ENCODE measurements at places on chromosomes 16 and 17.
A peak's percentile ranks its signal among the peaks of the same experiment; 100 is the strongest.

GRCh38 chr16:53224951-53225533, 170.3 kb downstream of the CHD9 start:
- no peak for DNase-seq

GRCh38 chr17:45428931-45429338, 3.7 kb downstream of the ARHGAP27 start:
- no peak for DNase-seq

- DNase-seq: no peak
Observed at GRCh38 chr17:1251866-1252608, 18.2 kb upstream of the BHLHA9 start.

- DNase-seq: no peak
Observed at GRCh38 chr17:39920218-39921210, 2.1 kb upstream of the GSDMB start.

DNA sequence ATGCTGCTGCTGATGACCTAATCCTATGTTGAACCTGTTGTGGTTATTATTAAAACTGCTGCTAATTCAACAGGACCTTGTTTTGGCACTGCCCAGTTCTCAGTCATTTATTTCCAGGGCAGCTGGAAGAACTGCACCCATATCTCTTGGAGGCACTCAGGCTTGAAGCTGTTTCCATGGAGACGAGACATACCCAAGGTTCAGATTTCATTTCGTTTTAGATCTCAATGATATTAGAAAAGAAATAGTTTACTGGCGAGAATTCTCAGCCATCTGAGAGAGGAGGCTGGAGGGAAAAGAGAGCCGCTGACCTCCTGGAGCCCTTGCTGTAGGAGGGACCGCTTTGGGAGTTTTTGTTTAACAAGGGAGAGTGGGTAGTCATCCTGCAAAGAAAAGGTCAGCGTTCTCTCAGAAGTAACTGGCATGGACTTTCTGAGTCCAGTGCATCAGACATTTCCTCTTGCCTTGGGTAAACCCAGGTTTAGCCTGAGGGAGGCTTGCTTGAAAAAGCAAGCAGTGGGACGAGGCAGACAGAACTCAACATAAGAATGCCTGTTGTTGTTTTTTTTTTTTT, 75.4 kb downstream of the YPEL2 start:
- no peak for DNase-seq

DNA sequence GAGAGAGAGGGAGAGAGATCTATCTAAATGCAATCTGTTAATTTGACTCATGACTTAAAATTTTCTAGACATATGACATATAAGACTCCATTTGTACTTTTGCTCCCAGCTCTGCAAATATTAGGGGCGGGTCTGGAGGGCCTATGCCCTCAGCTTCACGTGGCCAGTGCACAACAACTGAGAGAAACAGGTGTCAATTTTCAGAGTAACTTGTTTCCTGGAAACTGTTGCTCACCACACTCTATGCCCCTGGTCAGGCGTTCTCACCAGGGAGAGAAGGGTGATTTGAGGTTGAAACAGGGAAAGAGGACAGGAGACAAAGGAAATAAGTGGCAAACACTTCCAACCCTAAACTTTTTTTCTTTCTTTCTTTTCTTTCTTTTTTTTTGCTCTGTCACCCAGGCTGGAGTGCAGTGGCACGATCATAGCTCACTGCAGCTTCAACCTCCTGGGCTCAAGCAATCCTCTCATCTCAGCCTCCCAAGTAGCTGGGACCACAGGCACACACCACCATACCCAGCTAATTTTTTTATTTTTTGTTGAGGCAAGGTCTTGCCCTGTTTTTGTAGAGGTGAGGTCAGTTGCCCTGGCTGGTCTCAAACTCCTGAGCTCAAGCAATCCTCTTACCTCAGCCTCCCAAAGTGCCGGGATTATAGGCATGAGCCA, 270.0 kb downstream of the SLC39A11 start:
- DNase-seq: no peak

GRCh38 chr16:72426386-72426785, 254.4 kb upstream of the PMFBP1 start:
- no peak for DNase-seq

GRCh38 chr17:67246653-67247415, 1.8 kb upstream of the HELZ start:
- no peak for DNase-seq

DNA sequence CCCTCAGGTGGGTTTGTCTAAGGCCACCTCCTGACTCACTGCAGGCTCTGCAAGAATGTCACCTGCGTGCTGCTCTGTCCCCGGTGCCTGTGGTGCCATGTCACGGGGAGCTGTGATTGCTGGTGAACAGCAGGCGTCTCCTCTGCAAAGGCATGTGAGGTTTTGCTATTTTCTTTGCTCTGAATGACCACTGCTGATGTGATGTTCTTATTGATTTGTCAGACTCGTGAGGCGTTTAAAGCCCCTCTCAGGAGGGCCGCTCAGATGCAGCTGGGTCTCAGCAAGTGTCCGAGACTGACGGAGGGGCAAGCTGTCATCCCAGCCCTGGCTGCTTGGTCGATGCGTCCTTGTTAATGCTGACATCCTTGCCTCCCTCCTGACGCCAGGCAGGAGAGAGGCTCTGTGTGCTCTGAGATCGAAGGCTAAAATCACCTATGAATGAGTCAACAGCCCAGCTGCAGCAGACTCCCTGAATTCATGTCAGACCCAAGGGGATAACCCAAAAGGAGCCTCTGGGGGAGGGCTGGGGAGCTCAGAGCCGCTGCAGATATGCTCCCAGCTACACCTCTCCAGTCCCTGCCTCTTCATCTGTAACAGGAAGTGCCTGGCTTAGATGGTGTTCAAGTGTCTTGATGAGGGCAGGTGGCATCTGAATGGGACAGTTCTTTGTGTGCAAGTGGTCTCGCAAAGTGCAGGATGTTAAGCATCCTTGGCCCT, 11.8 kb upstream of the PEMT start:
- DNase-seq: no peak

DNA sequence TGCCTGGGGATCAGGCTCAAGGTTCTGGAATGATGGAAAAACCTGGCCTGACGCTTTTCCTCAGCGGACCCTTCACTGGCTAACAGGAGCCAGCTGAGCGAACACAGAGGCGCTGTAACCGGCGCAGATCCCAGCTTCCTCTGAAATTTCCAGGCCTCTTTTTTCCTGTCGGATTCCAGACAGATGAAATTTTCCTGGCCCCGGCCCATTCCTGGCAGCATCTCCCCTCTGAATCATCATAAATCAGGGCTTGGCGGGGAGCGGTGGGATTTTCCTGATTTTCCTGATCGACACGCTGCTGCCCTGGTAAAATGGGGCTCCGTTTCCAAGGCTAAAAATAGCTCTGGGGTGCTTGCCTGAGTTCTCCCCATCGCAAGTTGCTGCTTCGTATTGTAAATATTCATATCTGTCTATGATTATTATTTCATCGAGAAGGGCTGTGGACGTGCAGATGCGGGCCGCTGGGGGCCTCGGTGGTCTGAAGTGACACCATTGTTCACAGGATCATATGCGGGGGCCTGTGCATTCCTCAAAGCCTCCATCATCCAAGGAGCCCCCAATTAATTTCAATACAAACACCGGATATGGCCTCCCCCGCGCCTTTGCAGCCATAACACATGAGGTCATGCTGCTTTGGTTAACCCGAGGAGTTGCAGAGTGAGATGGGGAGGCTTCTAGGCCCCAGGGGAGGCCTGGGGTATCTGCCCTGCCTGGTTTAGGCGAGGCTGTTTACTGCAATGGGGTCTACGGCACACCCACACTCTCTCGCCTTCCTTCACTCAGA, 45.8 kb upstream of the ETV4 start:
- no peak for DNase-seq

DNA sequence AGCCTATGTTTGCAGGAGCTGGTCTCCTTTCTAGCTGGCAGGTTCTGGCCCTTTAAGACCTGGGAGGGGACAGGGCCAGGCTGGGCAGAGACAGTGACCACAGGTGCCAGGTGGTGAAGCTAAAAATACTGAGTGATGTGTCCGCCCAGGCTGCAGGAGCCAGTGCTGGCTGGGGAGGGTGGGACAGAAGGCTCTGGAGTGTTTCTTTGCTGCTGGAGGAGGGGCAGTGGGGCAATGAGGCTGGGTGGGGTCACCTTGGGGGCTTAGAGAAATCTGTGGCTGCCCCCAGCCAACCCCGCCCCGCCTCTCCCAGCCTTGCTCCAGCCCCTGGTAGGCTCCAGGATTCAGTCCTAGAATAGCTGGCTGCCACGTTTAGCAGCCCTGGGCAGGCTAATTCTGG, 30.4 kb upstream of the SBK1 start:
- DNase-seq: no peak

DNA sequence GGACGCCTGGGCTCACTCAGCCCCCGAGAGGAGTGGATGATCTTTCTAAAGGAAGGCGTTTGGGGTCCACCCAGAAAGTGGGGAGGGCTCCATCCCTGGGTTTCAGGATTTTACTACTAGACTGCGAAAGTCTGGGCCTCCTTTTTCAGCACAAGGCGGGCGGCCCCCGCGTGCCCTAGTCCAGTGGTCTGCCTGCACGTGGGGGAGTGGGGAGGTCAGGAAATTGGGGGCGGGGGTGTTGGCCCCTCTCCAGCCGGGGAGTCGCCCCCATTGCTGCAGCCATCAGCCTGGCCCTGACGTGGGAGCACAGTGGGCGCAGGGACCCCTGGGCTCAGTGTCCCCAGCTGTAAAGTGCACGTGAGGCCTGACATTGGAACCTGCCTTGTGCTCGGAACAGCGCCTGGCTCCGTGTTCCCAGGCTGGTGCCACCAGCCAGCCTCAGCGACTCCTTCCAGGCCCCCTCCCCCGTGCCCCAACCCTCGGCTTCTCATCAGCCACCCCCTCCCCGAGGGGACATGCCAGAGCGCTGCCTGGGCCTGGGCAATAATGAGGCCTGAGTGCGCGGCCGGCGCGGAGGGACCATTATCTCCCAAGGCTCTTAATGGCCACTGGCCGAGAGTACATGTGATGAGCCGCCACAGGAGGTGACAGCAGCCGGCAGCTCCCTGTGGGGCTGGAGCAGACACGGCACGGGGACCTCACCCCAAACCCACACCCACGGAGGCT, 2.4 kb upstream of the C1QTNF8 start:
- DNase-seq: no peak

DNA sequence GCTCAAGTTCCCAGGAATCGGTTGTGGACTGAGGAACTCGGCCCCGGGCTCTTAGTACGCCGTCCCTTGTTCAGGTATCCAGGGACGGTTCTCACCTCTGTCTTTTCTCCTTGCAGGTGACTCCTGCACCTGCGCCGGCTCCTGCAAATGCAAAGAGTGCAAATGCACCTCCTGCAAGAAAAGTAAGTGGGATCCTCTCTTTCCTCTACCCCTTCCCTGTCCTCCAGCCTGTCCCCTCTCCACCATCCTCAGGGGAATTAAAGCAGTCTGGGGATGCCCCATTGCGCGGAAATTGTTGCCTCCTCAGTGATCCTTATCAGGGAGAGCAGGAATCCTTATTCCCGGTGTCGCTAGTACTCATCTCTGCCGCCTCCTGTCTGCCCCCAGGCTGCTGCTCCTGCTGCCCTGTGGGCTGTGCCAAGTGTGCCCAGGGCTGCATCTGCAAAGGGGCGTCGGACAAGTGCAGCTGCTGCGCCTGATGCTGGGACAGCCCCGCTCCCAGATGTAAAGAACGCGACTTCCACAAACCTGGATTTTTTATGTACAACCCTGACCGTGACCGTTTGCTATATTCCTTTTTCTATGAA, 585 bp downstream of the MT2A start:
- no peak for DNase-seq

DNA sequence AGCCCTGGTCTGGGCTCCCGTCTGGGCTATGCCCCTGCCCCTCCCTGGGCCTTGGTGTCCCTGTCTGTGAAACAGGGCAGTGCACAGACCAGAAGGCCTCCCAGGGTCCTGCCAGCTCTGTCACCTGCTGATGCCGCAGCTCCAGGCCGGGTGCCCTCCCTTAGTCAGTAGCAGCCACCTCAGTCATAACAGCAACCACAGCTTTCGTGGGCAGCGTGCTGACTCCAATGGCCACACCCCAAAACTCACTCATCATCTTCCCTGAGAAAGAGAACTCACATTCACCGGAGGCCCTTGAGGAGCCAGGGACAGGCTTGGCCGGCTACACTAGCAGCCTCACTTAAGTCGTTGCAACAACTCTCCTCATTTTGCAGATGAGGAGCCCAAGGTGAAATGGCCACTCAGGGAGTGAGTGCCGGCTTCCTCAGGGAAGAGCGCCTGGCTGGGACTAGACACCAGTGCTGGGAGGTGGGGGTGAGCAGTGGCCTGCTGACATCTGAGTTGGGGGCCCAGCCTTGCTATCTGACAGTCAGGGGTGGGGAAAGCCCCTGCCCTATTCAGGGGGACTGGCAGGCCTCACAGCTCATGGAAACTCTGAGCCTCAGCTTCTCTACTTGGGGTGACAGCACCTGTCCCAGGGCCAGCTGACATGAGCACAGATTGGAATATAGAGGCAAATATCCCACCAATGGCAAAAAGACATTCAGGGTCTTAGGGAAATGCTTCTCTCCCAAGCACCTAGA, 22.6 kb downstream of the SLC5A10 start:
- DNase-seq: no peak

GRCh38 chr17:48589831-48590606, at the start of gene HOXB3:
Gene HOXB3, minus strand, starts transcription at chr17:48590241. Its CDS starts 37,767 bp downstream, at chr17:48552474.
- no peak for DNase-seq

DNA sequence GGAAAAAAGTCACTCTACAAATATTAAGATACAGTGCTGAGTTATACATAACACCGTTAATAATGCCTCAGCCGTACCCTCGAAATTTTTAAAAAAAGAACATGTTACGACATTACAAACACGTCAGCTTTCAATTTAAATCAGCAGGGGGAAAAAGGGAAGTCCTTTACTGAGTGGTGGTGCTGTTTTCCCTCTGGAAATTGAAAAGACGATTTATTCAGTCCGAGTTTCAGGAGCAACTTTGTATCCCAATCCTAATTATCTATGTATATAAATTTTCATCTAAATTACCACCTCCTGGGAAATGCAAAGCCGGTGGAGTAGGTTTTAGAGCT, 1.3 kb downstream of the NETO2 start:
- DNase-seq: peak; percentile 9

GRCh38 chr16:11915114-11915643, 577 bp downstream of the GSPT1 start:
- DNase-seq: no peak

- DNase-seq: no peak
Observed at GRCh38 chr17:53627511-53627910, 195.2 kb upstream of the KIF2B start.

DNA sequence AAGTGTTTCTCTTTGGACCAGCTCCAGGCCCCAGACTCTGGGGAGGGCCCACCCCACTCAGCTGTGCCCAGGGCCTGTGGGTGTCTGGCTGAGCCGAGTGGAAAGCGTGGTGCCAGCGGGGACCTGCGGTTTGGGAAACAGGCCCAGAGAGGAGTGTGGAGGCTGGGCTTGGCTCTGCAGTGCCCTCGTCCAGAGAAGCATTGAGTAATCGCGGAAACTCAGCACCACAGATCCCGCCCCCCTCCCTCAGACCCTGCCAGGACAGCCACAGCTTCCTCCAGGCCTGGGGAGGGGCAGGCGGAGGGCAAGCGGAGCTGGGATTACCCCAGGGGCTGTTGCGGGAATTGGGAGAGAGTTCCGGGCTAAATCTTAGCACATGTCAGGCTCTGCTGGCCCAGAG, 14.6 kb upstream of the PITPNA start:
- DNase-seq: no peak

DNA sequence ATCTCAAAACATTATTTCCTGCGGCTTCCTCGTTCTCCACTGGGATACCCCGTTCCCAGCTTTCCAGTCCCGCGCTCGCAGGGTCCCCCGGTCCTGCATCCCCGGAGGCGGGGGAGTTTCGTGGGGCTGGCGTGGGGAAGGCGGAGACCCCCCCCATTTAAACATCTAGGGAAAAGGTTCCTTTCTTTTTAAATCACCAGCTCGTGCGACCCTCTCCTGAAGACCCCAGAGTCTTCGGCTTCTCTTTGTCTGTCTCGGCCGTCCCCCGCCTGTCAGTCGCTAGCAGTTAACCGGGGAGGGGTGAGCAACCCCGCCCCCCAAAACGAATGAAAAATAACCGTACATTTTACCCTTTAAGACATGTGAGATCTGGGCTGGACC, 473 bp upstream of the IGF2BP1 start:
- no peak for DNase-seq

All from neuronal stem cell (in vitro differentiated cells).